Fibroblast of skin of right biceps (primary cell): ENCODE measurements at places on chromosomes 4 and X.

DNA sequence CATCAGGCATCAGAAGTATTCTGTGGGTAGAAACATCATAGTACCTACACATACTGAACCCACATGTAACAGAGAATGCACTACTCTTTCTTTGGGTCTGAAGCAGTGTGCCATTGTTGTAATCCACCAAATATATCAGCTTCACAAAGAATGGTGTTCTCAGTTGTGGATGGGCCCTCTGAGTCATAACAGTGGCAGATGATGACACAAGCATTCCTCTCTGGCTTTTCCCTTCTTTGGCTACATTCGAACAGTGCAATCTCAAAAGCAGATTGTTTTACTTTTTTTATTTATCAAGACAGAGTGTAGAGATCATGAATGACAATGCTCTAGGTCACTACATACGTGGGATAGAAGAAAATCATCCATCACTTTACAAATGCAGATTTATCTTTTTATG, 247.2 kb upstream of the EPHA5 start:
- DNase-seq: peak; percentile 65

- DNase-seq: no peak
Measured at GRCh38 chr4:182748283-182748682, 168.9 kb downstream of the DCTD start.

GRCh38 chrX:50622751-50623150, 152.1 kb upstream of the DGKK start:
- DNase-seq: no peak

GRCh38 chr4:137463377-137464003, 68.8 kb downstream of the PCDH18 start:
- no peak for DNase-seq

DNA sequence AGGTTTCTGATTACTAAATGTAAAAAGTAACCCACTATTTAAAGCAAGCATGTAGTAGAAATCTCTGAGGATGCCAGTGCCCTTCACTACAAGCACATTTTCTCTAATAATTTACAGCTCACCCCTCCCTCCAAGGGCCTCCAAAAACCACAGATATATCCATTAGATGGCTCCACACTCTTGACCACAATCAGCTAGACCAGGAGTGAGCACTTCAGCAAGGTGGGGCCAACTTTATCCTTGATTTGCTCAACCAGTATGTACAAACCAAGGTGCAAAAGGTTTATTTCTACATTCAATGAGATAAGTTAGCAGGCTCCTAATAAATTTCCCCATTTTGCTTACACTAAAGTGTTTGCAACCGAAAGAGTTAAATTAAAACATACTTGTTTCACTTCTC, 35.8 kb downstream of the RFC1 start:
- no peak for DNase-seq
